Lung (tissue), 17 donors: ENCODE measurements at places on chromosomes 13 and 19. TPM values are rescaled to one million over a fixed set of nuclear protein-coding genes. Genes with fewer than 3 reads are reported as not detected.

RNF113B gene
- not detected for polyA plus RNA-seq

DNM2 gene
- 206 TPM for polyA plus RNA-seq

KCNRG gene
- 2.9 TPM for polyA plus RNA-seq

KLK14 gene
- 0.49 TPM for polyA plus RNA-seq

CGB1 gene
- not detected for polyA plus RNA-seq

IQCN gene
- polyA plus RNA-seq, result 5.2 TPM

INAFM1 gene
- 12.1 TPM for polyA plus RNA-seq

ZNF121 gene
- polyA plus RNA-seq, result 10.6 TPM

CCDC70 gene
- not detected for polyA plus RNA-seq

CLEC17A gene
- polyA plus RNA-seq, result 0.08 TPM

SHISA7 gene
- not detected for polyA plus RNA-seq

PRRG2 gene
- polyA plus RNA-seq, result 10.5 TPM
